Activated CD4-positive, alpha-beta T cell treated with anti-CD3 and anti-CD28 coated beads, Interleukin-2, amount 50 U/mL, for 1 hour (primary cell): ENCODE measurements at places on chromosomes 5 and 9.

- no peak for DNase-seq
Measured at GRCh38 chr9:83270116-83270515, 207.2 kb upstream of the RASEF start.

- no peak for DNase-seq
Measured at GRCh38 chr5:165665735-165666400, 2160.4 kb downstream of the MAT2B start.

DNA sequence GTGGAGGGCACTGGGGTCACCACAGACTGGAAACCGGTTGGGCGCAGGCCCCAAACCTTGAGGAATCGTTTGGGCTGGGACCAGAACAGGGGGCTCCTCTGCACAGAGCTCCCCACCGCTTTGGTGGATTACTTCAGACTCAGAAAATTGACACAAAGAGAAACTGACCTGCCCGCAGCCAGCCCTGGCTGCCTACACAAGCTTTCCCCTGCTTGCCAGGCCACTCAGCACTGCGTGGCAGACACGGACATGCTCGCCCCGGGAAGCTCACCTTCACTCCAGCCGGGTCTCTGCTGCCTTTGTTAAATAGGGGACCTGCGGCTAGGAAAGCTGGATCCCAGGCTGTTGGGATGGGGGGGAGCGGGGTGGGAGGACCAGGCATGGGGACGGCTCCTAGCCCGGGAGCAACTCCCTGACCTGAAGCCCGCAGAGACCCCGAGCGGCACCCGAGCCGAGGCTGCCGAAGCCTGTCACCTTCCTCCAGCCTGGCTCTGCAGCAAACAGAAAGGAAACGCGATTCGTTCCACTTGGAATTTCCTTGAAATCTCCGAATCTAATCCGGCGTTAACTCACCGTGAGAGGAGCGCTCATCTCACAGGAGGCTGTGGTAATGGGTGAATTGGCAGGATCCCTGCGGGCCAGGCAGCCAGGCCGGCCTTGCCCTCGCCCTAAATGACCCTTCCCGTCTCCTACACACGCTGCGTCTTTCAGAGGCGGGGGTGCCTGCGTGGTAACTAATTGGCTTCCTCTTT lies 8.8 kb downstream of the PAX5 start:
- DNase-seq: no peak

DNA sequence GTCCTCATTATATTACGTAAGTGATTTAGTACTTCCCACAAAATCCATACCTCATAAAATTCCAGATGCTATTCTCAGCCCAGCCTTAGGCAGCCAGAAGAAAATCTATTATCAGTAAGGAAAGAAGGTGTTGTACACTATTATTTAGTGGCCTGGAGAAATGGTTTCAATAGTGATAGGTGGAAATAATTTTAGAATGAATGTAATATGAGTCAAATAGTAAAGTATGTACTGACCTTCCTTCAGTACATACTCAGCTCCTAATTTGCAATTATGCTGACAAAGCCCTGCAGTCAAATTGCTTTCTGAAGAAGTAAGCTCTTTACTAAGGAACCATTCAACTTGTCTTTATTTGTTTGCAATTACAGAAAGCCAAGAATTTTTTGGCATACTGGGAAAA lies 409.2 kb downstream of the HTR1A start:
- no peak for DNase-seq

- DNase-seq: peak; percentile 34
Measured at GRCh38 chr9:15211160-15211814, 95.7 kb downstream of the TTC39B start.

DNA sequence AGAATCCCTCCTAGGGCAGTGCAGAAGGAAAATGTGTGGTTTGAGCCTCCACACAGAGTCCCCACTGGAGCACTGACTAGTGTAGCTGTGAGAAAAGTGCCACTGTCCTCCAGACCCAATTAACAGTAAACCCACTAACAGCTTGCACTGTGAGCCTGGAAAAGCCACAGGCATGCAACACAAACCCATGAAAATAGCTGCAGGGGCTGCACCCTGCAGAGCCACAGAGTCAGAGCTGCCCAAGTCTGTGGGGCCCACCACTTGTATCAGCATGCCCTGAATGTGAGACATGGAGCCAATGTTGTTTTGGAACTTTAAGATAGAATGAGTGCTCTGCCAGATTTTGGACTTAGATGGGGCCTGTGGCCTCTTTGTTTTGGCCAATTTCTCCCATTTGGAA lies 119.8 kb upstream of the CDH9 start:
- DNase-seq: no peak

DNA sequence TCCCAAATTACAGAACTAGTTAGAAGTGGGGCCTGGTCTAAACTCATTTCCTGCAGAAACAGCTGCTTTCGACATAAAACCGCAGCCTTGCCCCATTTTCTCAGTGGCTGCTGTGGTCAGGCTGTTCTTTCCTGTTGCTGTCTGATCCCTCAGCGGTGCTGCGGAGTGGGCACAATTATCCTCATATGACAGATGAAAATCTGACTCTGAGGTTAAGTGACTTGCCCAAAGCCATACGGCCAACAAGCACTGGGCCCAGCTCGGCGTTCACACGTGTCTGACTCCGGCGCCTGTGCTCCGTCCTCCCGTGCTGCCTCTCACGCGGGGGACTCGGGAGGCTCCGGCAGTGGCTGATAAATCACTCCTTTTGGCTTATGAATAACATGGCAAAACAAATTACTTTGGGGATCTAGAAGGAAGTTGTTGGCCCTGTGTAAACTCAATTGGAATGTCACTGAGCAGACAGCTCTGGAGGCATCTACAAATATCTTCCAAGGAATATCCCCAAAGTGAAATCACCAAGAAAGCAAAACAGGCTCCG lies 142.6 kb upstream of the LMX1B start:
- peak; percentile 63 for DNase-seq

DNA sequence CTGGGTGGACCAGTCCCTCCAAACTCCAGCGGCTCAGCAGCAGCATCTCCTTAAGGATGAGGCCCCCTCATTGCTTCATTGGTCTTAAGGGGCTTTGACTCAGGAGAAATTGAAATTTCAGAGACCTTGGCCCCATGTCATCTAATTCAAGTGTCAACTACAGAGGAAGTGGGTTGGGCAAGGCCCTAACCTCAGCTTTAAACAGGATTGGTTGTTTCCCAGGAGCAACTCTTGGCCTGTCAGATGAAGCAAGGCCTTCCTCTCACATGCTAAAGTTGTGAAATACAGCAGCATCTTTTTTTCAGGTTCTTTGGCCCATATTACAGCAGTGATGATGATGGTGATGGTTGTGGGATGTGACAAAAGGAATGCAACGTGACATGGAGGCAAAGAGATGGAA lies 348.3 kb downstream of the ICE1 start:
- DNase-seq: no peak

GRCh38 chr5:77329664-77330430 lies 119.4 kb downstream of the PDE8B start:
- DNase-seq: no peak
